ENCODE measurements at places on chromosomes 1 and 21. TPM values are rescaled to one million over a fixed set of nuclear protein-coding genes. Genes with fewer than 3 reads are reported as not detected.

OR14K1 gene
- total RNA-seq, result not detected

HRNR gene
- total RNA-seq, result not detected

CR1L gene
- total RNA-seq, result not detected

RPE65 gene
- not detected for total RNA-seq

DISP3 gene
- total RNA-seq, result 0.07 TPM

CHRM3 gene
- 2.6 TPM for total RNA-seq

CAPN8 gene
- not detected for total RNA-seq

Measured in thoracic aorta endothelial cell (primary cell).